ENCODE measurements at places on chromosomes 1 and 21. TPM values are rescaled to one million over a fixed set of nuclear protein-coding genes. Genes with fewer than 3 reads are reported as not detected.

The OR2T35 gene
- total RNA-seq, result not detected

The SERINC2 gene
- total RNA-seq, result 110 TPM

The GUK1 gene
- 458 TPM for total RNA-seq

The RALGPS2 gene
- total RNA-seq, result 25.6 TPM

The RGS5 gene
- 39.0 TPM for total RNA-seq

The FHAD1 gene
- 0.27 TPM for total RNA-seq

The CNR2 gene
- not detected for total RNA-seq

The BRDT gene
- total RNA-seq, result 16.2 TPM

- no peak overlapping the region for H3K4me3 ChIP-seq
- H3K4me1 ChIP-seq, result no peaks in the 10 kb centered on the region
- no peak overlapping the region for H3K27ac ChIP-seq
- DNase-seq, result no peak
Measured at GRCh38 chr1:240732390-240732789, 120.4 kb upstream of the GREM2 start.

GRCh38 chr1:83000286-83000685, 998.6 kb downstream of the TTLL7 start:
- H3K27me3 ChIP-seq, result no peaks in the 10 kb centered on the region
- H3K36me3 ChIP-seq, result no peaks in the 10 kb centered on the region
- no peak overlapping the region for H3K4me3 ChIP-seq
- DNase-seq, result no peak

- H3K27ac ChIP-seq, result no peak overlapping the region
- no peak for DNase-seq
- H3K27me3 ChIP-seq, result no peaks in the 10 kb centered on the region
- H3K4me3 ChIP-seq, result no peak overlapping the region
- H3K36me3 ChIP-seq, result peaks cover 4% of the 10 kb centered on the region
Measured at GRCh38 chr1:17005365-17005740, 6.4 kb downstream of the ATP13A2 start.

GRCh38 chr1:204659056-204659455, 26.5 kb downstream of the LRRN2 start:
- DNase-seq, result no peak
- no peak overlapping the region for H3K4me3 ChIP-seq
- no peak overlapping the region for H3K27ac ChIP-seq
- no peaks in the 10 kb centered on the region for H3K4me1 ChIP-seq

GRCh38 chr21:38751379-38752050, 54.2 kb upstream of the ETS2 start:
- no peaks in the 10 kb centered on the region for H3K4me1 ChIP-seq
- no peak for DNase-seq
- peak overlapping the region; percentile 78 for H3K27ac ChIP-seq
- no peaks in the 10 kb centered on the region for H3K27me3 ChIP-seq
- H3K4me3 ChIP-seq, result no peak overlapping the region

- H3K4me3 ChIP-seq, result no peak overlapping the region
- H3K36me3 ChIP-seq, result no peaks in the 10 kb centered on the region
- H3K27ac ChIP-seq, result peak overlapping the region; percentile 52
- no peaks in the 10 kb centered on the region for H3K27me3 ChIP-seq
- H3K4me1 ChIP-seq, result no peaks in the 10 kb centered on the region
Measured at GRCh38 chr1:206005778-206006180, 2.6 kb upstream of the RAB7B start.

DNA sequence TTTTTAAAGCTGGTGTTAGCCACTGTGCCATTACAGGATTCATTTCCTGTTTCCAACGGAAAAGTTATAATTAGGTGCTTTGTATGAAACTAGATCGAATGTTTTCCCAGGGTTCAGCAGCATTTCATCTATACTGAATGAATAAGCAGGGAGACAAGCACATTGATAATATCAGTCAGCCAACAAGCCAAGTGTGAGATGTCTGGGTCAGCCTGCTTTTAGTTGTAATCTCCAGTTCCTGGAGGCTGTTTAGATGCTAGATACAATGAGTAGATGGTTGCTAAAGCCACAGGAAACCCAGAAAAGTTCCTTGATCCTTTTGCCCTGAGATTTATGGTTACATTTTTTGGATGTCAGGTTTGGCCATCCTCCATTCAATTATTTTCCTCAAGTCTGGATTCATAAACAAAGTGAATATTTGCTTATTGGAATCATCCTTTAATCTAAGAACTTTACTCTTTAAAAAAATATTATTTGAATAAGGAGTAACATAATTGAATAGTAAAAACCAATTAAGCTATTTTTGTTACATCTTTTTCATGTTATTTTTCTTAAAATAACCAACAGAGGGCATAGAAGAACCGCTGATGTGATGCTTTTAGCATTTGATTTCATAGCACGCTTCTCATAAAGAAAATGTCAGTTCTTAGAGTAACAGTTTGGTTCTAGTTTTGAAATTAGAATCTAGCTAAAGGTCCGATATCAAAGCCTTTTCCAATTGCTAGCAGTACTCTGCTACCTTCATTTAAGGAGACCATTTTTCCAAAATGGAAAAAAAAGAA, 76.6 kb downstream of the HSPA13 start:
- H3K27me3 ChIP-seq, result no peaks in the 10 kb centered on the region
- H3K4me1 ChIP-seq, result no peaks in the 10 kb centered on the region
- H3K27ac ChIP-seq, result no peak overlapping the region
- no peak overlapping the region for H3K4me3 ChIP-seq

GRCh38 chr1:76833151-76833550, 34.1 kb upstream of the ST6GALNAC5 start:
- H3K4me1 ChIP-seq, result no peaks in the 10 kb centered on the region
- H3K36me3 ChIP-seq, result no peaks in the 10 kb centered on the region
- no peak overlapping the region for H3K27ac ChIP-seq
- H3K4me3 ChIP-seq, result no peak overlapping the region
- DNase-seq, result no peak
- H3K27me3 ChIP-seq, result no peaks in the 10 kb centered on the region

DNA sequence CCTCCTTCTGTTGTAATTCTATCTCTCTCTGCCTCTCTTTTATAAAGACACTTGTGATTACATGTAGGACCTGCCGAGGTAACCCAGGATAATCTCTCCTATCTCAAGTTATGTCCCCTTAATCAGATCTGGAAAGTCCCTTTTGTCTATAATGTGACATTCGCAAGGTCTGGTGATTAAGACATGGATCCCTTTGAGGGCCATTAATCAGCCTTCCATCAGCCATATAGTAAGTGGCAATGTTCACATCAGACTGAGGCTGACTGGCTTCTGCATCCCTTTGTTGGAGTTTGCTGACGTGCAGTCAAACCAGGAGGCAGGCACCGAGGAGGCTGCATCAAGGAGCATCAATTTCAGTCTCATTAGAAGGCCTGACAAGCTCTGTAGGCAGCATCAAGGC, 209.6 kb downstream of the BACH1 start:
- no peak overlapping the region for H3K27ac ChIP-seq
- H3K4me1 ChIP-seq, result no peaks in the 10 kb centered on the region

DNA sequence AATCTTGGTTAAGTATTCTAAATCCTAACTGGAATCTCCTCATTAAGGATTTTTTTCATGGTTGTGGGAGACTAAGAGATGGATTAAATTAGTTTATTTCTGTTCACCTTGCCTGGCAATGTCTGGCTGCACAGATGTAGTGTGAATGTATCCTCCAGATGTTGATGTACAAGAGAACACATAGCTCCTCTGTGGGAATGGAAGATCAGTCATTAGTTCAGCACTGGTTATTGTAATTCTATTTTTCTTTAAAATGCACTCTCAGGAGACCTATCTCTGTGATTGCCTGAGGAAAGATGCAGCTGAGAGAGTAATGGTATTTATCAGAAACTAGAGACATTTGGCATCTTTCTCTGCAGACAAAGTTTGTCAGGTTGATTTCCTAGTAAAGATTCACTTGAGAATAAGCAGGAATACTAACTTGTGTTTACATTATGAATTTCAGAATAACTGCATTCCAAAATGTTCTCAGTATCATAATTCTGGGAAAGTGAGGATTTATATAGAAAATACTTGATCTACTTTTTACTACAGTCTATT, 178.6 kb downstream of the GIPC2 start:
- no peaks in the 10 kb centered on the region for H3K27me3 ChIP-seq
- H3K27ac ChIP-seq, result no peak overlapping the region
- H3K4me1 ChIP-seq, result no peaks in the 10 kb centered on the region
- DNase-seq, result no peak

- no peaks in the 10 kb centered on the region for H3K4me1 ChIP-seq
- H3K36me3 ChIP-seq, result no peaks in the 10 kb centered on the region
- H3K27me3 ChIP-seq, result no peaks in the 10 kb centered on the region
Measured at GRCh38 chr1:64601207-64601606, 131.3 kb downstream of the CACHD1 start.

- H3K4me3 ChIP-seq, result peak overlapping the region; percentile 29
- H3K4me1 ChIP-seq, result peaks cover 19% of the 10 kb centered on the region
- H3K36me3 ChIP-seq, result no peaks in the 10 kb centered on the region
- peak; percentile 96 for DNase-seq
- peak overlapping the region; percentile 82 for H3K27ac ChIP-seq
Measured at GRCh38 chr1:2133039-2133878, 61.3 kb downstream of the FAAP20 start.

- H3K36me3 ChIP-seq, result no peaks in the 10 kb centered on the region
- DNase-seq, result no peak
- H3K27ac ChIP-seq, result no peak overlapping the region
- H3K4me1 ChIP-seq, result no peaks in the 10 kb centered on the region
Measured at GRCh38 chr1:226589008-226589733, 40.6 kb downstream of the STUM start.

DNA sequence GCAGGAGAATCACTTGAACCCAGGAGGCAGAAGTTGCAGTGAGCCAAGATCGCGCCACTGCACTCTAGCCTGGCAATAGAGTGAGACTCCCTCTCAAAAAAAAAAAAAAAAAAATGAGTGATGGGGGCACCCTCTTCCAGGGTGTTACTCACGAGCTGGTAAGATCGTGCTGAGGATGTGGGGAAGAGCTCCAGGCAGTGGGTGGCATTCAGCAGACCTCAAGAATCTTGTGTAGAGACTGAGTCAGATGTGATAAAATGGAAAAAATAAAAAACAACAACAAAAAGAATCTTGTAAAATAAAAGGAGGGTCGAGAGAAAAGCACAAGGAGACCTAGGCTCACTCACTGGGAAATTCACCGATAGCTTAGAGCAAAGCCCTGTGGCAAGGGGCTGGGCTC, 38.5 kb downstream of the EPHA2 start:
- H3K4me1 ChIP-seq, result peaks cover 6% of the 10 kb centered on the region
- DNase-seq, result no peak
- H3K27ac ChIP-seq, result no peak overlapping the region
- H3K36me3 ChIP-seq, result no peaks in the 10 kb centered on the region

Data from prostate gland (tissue), 2 donors.